ENCODE measurements at places on chromosomes 3 and 15.

GRCh38 chr15:52162260-52162659, 28.9 kb downstream of the GNB5 start:
- no peak for DNase-seq

DNA sequence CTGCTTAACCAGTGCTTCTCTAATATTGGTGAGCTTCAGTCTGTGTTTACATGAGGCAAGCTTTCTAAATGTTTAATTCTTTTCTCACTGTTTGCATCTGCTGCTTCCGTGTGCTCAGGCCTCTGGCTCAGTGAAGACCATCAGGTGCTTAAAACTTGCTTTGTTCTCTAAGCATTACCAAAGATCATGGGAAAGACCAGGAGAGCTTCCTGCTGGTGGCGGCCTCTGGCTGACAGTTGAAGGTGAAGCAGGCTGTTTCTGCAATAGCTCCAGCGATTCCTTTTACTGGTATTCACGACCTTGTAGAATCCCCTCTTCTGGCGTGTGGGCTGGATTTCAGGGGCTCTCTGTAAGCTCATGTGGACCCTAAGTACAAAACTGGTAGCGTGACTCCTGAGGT, 45.1 kb downstream of the EDEM1 start:
- no peak for DNase-seq

GRCh38 chr15:69482686-69483256, 30.2 kb downstream of the RPLP1 start:
- no peak for DNase-seq

- no peak for DNase-seq
Measured at GRCh38 chr3:65091565-65091964, 403.8 kb upstream of the ADAMTS9 start.

- DNase-seq: no peak
Measured at GRCh38 chr3:5012367-5012766, 33.1 kb downstream of the BHLHE40 start.

- DNase-seq: no peak
Measured at GRCh38 chr15:69782809-69783208, 314.9 kb downstream of the TLE3 start.

GRCh38 chr3:38497031-38497430, 891 bp downstream of the EXOG start:
- no peak for DNase-seq

GRCh38 chr3:192848371-192849233, 69.1 kb downstream of the MB21D2 start:
- DNase-seq: no peak

DNA sequence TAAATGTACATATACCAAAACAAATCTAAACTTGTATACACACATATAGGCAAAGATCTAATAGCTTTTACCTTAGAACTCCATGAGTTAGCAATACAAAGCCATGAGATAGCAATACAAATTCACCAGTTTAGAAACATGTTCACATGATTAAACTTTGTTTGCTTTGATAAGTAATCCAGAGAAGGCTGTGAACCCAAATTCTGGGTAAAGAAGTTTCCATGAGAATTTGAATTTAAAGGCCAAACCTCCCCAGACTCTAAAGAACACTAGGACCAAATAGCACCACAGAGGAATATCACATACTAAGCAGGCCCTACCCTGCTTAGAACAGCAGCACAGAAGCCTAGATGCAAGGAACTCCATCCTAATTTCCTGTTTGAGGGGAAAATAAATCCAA, 83.7 kb upstream of the TP63 start:
- DNase-seq: no peak

DNA sequence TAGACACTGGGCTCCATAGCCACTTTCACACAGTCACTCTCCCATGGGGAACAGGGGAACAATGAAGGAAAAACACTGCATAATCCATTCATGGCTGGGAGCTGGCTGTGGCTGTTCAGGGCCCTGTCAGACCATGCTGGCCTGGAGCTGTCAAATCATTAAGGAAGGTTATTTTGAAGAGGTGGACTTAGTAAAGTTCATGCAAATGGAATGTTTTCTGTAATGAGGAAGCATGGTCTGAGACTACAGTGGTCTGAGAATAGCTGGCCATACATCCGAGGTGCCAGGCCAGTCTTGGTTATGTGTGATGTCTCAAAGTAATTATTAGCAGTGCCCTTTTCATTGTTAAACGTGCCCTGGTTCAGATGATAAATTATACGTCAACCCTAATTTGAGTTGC, 117.1 kb upstream of the MRPS22 start:
- no peak for DNase-seq

DNA sequence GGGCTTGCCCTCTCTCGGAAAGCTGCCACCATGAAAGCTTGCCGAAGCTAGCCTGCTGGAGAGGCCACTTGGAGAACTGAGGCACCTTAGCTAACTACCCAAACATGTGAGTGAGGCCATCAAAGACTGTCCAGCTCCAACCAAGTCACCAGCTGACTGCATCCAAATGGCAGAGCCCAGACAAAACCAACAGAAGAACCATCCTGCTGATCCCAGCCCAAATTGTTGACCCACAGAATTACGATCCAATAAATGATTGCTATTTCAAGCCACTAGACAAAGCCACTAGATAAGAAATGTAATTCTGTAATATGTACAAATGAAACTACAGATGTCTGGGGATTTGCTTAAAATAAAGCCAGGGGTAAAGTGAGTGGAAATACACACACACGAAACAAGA, 109.8 kb upstream of the TRPM1 start:
- DNase-seq: no peak

DNA sequence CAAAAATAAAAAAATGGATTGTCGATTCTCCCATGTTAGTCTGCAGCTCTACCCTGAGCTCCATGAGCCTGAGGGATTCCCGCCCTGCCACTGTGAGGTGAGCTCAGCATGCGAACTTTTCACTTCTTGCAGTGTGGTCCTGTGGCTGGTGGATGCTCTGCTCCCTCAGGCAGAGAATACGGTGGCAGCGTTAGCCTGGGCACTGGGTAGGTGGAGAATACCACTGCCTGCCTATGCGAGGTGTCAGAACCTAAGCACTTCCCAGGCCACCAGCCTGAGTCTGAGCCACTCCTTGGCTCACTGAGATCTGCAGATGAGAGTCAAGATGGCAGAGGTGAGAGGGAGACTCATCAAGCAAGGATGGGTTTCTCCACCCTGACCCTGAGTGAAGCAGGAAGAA, 70.1 kb downstream of the ITGB5 start:
- no peak for DNase-seq

DNA sequence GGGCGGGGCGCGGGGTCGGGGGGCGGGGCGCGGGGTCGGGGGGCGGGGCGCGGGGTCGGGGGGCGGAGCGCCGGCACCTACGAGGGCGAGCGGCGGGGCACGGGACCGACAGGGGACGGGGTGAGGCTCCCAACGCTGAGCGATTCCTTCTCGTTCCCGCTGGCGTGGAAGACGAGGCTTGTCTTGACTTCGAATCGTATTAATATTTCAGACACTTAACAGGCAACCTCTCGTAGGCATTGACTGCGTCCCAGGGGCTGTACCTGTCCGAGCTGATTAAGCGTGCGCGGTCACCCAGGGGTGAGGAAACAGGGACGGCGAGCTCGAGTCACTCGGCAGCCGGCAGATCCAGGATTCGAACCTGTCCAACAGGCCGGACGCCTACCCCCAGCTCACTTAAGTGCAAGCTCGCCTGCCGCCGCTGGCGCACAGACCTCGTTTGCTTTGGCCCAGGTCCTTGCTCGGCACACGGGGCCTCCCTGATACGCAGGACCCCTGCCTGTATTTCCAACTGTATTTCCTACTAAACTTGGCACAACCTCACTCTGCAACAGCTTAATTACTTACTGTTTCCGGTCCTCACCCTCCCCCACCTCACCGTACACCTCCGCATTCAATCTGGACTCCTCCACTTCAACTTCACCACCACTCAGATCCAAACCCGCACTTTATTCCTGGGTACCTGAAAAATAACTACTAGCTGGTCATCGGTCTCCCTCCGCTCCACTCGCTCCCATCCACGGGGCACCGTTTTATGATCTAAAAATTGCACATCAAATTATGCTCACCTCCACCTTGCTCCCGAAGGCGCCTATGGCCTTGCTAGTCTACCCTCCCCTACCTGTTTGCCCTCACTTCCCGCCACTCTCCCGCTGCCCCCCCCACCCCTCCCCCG, 722 bp upstream of the ZXDC start:
- no peak for DNase-seq

DNA sequence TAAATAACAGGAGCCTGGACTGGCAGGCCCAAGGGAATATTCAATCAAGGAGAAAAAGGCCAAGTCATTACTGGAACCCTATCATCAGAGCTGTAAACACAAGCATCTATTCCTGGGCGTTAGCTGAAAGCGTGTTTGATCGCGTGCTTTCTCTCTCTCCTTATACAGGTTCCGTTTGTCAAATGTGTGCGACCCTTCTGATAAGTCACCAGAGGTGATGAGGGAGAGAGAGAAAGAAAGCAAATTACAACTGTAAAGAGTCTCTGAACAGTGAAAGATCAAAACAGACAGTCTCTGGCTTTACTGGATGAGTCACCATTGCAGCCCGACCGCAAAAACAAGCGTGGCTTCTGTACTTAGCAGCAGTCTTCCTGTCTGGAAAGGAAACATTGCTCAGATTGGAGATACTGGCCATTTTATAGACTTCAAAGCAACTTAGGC, 39.5 kb upstream of the TPRG1 start:
- DNase-seq: peak; percentile 56

- DNase-seq: no peak
Measured at GRCh38 chr15:91142106-91142744, 42.2 kb downstream of the SV2B start.

DNA sequence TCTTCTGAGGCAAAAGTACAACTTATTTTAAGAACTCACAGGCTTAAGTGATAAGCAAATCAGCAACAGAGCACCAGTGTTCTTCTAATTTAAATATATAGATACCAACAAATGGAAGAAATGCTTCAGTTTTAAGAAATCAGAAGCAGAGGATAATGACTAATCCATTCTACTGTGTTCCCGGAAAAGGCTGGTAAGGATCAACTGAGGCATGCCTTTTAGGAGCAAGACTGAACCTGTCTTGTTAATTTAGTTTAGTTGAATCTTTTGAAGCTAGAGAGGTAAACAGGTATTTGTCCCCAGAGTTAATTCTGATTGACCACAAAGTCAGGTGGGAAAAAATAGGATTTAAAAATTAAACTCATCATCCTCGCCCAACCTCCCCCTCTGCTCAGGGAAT, 51.8 kb downstream of the TAMM41 start:
- DNase-seq: no peak

GRCh38 chr15:73320619-73321180, 48.1 kb downstream of the HCN4 start:
- DNase-seq: no peak

DNA sequence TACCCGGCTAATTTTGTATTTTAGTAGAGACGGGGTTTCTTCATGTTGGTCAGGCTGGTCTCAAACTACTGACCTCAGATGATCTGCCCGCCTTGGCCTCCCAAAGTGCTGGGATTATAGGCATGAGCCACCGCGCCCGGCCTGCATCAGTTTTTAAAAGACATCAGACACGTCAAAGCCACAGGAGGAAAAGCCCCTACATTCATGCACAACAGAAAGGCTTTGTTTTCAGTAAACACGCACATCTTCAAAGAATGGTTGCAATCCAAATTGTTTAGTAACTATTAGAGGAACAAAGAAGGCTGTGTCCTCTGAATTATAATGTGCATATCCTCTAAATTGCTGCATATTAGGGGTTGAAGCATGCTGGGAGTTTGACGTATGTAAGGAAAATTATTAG, 53.3 kb downstream of the BTD start:
- no peak for DNase-seq

Data from activated T-cell treated with anti-CD3 and anti-CD28 coated beads for 1 hour (primary cell).